NB4 (cell line): ENCODE measurements at places on chromosomes 3 and 15.

DNA sequence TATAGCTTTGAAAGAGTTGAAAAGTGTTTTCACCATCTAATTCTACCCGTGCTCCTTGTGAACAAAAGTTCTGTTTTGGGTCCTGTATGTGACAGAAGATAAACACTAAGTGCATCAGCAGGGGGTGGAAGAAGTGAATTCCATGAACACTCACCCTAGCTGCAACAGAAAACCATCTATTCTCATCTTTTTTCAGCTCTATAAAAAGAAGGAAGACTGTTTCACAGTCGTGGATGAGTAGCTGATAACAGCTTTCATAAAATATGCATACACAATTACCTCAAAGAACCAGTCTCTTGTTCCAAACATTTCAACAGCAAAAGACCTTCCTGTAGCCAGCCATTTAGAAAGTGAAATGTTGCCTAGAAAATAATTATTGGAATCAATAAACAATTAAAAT, 281.7 kb upstream of the RASGRP1 start:
- DNase-seq, result no peak

GRCh38 chr3:95654570-95655362, 1159.6 kb upstream of the EPHA6 start:
- DNase-seq, result no peak

DNA sequence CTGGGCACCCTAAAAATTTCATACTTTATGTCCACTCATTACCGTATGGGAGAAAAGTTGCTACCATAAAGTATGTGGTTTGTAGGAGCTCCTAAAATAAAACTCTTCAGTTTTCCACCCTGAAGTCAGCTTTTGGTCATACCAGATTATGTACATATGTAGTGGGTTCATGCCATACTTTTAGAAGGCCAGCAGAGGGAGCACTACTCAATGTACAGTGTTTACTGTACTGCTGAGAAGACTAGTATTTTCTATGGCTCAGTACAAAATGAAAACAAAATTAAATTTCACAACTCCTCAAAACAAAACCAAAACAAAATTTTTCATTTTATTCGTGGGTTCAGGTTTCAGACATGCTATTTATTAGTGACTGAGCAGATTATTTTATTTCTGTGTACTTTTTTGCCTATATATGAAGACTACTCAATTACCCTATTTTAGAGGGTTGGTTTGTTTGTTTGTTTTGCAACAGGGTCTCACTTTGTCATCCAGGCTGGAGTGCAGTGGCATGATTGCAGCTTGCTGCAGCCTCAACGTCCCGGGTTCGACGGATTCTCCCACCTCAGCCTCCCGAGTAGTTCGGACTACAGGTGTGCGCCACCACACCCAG, 24.3 kb downstream of the NXPE3 start:
- DNase-seq, result peak; percentile 74

GRCh38 chr15:74636984-74637383, 21.3 kb downstream of the CLK3 start:
- DNase-seq, result no peak

DNA sequence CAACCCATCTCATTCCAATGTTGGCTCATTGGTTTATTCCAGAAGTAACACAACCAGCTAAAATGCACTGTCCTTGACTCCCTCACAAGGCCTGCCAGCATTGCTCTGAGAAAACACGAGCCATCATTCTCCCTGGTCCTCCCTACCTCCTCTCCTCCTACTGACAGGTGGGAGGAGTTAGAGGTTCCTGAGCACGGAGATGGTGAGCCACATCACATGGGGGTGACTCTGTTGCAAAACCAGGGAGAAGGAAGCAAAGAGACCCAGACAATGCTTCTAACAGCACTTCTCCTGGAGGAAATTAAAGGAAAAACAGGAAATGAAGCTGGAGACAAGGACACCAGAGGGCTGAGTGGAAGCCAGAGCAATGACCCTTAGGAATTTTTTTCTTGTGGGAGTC, 667.4 kb downstream of the NTRK3 start:
- no peak for DNase-seq

DNA sequence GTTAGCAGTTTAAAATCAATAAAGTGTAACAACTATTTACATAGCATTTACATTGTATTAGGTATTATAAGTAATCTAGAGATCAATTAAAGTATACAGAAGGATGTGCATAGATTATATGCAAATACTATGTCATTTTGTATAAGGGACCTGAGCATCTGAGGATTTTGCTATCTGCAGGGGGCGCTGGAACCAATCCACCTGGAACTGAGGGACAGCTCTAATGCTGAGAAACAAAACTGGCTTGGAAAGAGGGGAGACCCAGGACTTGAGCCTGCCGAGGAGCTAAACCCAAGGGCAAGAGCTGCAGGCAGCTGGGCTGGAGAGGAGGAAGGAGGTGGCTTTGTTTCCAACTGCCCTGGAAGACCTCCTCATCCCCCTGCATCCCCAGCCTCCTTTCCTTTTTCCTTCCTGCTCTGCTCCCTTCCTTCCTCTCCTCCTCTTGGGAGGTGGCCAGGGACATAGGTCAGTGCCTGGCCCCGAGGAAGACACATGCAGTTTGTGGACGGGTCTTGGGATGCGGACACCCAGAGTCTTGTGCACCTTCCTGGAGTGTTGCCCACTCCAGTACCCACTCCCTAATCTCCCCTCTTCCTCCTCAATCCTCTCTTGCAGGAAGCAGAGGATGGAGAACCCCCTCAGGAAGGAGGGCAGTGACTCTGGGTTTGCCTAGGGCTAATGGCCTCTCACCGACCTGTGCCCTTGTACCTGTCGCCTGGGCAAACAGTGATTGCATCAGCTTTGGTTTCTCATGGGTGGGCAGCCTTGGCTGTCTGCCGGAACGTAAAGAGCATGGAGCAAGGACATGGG, 825 bp upstream of the RTP3 start:
- peak; percentile 62 for DNase-seq

DNA sequence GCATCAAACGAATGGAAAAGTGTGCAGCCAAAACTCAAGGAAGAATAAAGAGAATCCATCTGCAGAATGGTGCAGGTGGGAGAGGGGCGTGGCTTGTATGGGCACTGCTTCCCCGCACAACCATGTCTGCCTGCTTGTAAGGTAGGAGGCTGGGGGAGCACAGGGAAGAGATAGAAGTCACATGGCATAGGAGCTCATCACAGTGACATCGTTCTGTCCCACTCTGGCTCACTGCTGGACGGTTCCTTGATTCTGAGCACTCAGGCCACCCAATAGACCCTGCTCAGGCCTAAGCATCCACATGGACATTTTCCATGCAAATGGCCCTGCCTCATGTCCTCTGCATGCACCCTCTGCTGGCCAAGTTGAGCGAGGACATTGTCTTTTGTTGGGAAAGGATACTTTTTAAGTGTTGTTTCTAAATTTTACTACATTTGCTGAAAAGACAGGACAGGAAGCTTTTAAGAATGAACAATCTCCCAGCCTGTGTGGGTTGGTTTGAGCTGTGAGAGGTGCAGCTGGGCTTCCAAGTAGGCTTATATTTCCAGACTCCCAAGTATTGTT, 3.1 kb downstream of the MYLK start:
- DNase-seq, result peak; percentile 14

- no peak for DNase-seq
Measured at GRCh38 chr3:25133588-25133987, 294.5 kb upstream of the RARB start.

DNA sequence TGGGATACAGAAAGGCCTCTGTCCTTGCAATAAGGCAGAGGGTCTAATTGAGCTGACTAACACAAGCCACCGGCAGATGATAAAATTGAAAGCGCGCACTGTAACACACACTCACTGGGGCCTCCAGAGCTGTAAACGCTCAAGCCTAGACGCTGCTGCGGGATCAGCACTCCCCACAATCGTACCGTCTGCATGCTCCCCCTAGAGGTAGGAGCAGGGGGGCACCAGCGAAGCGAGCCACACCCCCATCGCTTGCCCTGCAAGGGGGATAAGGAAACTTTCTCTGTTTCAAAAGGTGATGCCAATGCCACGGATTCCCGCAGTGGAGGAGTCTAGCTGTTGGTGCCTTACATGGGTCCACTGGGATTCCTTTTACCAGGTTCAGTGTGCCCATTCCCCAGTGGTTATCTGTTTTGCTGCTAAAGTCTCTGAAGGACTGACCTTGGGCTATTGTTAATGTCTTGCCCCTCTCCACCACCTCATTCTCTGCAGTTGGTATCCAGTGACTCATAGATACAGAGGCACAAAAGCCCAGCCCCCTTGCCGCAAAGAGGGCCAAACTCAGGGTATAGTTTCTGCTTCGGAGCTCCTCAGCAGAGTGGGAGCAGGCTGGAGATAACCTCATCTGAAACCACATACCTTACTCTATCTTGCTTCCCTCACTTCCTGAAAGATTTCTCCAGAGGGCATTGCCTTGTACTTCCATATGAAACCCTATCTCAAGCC, 139.3 kb upstream of the KBTBD8 start:
- peak; percentile 10 for DNase-seq

GRCh38 chr3:54163441-54163840, 41.1 kb downstream of the CACNA2D3 start:
- DNase-seq, result no peak

DNA sequence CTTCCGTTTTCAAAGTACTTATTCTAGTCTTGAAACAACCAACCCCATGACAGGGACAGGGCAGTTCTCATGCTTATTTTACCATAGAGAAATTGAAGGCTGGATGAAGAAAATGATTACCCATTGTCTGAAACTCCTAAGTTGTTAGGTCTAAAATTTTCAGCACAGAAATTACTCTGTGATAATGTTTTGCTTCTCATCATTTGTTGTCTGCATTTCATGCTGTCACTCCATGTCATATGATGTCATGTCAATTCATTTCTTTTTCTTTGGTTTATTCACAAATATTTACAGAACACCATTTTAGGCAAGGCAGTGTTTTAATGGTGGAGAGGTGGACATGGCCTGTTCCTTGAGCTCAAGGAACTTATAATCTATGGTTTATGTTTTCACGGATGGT, 98.2 kb upstream of the RASGRP1 start:
- no peak for DNase-seq

DNA sequence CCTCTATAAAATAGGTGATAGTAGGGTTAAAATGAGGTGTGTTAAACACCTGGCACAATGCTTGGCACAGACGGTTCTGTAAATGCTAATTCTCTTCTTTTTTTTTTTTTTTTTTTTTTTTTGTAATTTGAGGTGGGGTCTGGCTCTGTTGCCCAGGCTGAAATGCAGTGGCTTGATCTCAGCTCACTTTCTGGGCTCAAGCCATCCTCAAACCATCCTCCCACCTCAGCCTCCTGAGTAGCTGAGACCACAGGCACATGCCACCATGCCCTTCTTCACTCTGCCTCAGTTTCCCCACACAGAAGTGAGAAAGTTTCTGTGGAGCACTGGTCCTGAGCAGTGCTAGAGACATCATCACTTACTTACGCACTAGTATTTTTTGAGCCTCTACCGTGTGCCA, 57.4 kb downstream of the SLC6A6 start:
- no peak for DNase-seq

DNA sequence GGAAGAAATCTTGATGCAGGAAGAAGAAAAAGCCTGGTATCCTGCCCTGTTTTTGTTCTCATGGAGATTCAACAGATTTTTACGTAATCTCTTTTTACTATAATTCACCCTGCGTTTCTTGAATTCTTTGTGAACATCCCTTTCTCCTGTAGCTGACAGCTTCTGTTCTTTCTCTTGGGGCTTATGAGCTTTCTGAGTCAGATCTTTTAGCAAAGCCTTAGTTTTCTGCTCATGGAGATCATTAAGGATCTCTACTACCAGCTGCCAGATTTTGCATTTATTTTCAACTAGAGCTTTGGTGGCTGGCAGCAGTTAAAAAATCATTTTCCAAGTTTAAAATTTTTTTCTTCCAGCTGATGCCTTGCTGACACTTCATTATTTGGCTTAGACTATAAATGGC, 51.6 kb downstream of the MOBP start:
- no peak for DNase-seq

DNA sequence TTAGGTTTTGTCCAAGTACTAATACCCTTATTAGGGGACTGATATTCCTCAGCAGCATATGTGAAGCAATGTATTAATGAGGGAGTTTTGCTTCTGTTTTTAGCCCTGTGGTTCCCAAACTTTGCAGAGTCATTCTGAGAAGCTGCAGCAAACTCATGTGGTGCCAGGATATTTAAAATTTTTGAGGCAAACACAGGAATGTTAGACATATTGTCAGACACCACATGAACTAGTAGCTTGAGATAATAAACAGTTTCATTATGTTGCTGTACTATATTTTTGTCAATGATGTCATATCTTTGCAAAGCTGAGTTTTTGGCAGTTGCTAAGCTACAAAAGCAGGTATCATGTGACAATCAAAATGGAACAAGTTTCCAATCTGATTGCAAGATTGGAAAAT, 36.6 kb downstream of the ATP6V1A start:
- peak; percentile 43 for DNase-seq

GRCh38 chr3:23985747-23986544, 40.9 kb downstream of the NR1D2 start:
- no peak for DNase-seq

DNA sequence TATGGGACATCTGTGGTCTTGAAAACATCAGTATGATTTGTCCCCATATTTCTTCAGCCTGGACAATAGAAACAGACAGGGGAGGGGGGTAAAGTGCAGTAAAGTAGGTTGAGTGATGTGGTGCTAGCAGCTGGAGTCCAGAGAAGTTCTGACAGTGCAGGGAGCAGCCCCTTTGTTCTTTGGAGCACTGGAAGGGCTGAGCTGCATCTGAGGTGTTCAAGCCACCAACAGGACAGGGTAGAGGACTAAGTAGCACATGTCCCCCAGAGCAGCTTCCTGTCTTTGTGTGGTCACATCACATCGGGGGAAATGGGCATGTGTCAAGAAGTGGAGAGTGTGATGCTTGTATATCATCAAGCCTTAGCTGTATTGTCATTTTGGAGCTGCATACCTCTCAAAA, 12.1 kb downstream of the MRPS22 start:
- DNase-seq, result peak; percentile 4
